Stimulated activated CD4-positive, alpha-beta T cell treated with anti-CD3 and anti-CD28 coated beads, Interleukin-12 subunit alpha, Interleukin-12 subunit beta, amount 100 ng/mL, for 4 hours (primary cell): ENCODE measurements at places on chromosomes 12 and 14.

GRCh38 chr12:54162741-54163140 is 26.0 kb downstream of the SMUG1 start:
- no peak for DNase-seq

DNA sequence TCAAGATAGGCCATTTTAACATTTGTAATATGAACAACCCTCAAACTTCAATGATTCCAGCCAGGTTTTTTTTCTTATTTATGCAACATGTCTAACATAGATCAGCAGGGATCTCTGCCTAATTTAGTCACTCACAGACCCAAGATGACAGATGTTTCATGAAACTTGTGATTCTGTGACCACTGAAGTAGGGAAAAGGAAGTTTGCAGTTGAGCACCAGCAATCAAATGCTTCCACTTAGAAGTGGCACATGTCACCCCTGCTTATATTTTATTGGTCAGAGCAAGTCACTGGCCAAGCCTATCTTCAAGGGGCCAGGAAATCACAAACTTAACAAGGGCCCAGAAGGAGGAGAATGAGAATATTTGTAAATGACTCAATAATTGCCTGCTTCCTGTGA is 150.6 kb downstream of the BCAT1 start:
- DNase-seq, result no peak

DNA sequence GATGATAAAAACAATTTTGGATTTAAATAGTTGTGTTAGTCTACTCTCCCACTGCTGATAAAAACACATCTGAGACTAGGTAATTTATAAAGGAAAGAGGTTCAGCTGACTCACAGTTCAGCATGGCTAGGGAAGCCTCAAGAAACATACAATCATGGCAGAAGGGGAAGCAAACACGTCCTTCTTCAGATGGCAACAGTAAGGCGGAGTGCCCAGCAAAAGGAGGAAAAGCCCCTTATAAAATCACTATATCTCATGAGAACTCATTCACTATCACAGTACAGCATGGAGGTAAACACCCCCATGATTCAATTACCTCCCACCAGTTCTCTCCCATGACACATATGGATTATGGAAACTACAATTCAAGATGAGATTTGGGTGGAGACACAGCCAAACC is 632.1 kb downstream of the SLC16A7 start:
- no peak for DNase-seq

DNA sequence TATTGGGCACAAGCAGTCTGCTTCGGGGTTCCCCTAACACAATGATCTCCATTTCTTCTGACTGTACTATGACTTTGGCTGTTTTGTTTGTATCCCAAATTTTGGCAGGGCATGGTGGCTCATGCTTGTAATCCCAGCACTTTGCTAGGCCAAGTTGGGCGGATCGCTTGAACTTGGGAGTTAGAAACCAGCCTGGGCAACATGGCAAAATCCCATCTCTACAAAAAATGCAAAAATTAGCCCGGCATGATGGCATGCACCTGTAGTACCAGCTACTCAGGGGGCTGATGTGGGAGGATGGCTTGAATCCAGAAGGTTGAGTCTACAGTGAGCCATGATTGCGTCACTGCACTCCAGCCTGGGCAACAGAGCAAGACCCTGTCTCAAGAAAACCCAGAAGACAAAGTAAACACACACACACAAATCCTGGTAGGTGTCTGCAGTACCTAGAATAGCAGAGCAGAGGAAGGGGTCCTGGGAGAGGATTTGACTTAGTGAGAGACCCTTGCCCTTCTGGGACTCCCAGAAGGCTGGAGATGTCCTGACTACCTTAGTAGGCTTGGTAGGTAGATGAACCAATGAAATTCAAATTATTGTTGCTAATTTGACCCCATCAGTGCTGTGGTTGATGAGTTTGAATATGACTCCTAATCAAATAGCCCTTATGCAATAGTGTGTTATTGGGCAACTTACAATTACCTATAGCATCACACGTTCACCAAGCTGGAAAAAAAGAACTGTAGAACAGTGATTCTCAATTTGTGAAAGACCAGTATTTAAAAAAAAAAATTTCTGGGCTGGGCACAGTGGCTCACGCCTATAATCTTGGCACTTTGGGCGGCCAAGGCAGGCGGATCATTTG is 6.8 kb upstream of the AEBP2 start:
- DNase-seq, result no peak

DNA sequence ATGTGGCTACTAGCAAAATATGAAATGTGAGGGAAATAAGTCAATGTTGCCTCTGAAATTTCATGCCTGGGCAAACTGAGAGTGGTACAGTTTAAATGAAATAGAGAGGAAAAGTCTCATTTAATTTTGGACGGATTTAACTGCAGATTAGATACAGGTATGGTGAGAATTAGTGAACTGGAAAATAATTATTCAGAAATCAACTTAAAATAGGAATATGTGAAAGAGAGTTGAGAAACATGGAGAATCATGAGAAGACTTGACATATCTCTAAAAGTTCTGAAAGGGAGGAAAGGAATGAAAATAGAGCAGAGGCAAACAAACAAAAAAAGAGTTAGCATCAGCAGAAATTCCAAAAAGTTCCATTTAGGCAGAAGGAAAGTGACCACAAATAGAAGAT is 33.5 kb upstream of the BMAL2 start:
- DNase-seq, result no peak

- DNase-seq, result no peak
These were observed 40.1 kb downstream of the FBXL14 start for GRCh38 chr12:1553987-1554982.

DNA sequence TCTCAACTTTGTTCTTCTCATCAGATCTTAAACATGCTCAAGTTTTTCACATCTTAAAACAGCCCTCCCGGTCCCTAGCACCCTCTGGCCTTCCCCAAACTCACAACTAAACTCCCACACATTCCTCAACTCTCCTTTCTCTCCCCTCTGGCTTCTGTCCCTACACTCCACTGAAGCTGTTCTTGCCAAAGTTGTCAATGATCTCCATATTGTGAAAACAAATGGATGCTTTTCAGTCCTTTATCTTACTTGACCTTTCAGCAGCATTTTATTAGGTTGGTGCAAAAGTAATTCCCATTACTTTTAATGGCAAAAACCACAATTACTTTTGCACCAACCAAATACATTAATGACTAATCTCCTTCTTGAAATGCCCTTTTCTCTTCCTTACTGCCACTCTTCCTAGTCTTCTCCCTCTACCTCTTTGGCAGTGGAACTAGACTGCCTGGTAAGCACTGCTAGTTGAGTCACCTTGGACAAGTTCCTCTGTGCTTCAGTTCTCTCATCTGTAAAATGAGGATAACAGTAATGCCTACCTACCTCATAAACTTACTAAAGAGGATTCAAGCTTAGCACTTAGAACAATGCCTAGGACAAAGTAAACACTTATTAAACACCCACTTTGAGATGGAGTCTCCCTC is 16.0 kb downstream of the CERS5 start:
- DNase-seq, result no peak

GRCh38 chr14:92389598-92390158 is 66.7 kb downstream of the SLC24A4 start:
- DNase-seq, result no peak

- DNase-seq, result no peak
These were observed 198.7 kb upstream of the DCN start for GRCh38 chr12:91381309-91381804.

DNA sequence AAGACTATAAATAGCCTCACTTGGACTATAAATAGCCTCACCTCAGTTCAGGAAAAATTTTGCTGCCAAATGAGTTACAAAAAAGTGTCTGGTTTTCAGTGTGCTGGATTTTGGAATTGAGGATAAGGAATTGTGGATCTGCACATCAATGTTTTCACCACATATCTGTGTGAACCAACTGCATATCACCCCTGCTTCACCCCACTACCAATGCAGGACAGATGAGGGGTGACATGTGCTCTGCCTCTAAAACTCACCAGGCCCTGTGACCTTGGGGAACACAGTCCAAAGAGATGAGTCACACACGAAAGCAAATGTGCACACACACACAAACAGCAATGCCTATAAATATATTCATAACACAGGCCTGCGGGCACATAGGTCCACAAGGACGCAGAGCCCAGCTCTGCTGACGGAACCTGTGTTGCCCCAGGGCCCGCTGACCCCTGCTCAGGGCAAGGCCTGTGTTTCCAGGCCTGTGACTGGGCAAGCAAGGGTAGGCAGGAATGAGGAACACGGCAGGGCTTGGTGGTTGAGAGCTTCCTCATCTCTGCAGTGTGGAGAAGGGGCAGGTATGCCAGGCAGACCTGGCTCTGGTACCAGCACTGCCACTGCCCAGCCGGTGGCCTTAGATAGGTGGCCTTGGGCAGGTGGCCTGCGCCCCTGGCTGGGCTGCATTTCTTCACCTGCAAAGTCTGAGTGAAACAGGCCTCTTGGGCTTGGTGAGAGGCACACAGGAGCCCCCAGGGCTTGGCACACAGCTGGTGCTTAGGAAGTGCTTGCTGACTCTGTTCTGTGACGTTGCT is 82.4 kb downstream of the ARL6IP4 start:
- no peak for DNase-seq

DNA sequence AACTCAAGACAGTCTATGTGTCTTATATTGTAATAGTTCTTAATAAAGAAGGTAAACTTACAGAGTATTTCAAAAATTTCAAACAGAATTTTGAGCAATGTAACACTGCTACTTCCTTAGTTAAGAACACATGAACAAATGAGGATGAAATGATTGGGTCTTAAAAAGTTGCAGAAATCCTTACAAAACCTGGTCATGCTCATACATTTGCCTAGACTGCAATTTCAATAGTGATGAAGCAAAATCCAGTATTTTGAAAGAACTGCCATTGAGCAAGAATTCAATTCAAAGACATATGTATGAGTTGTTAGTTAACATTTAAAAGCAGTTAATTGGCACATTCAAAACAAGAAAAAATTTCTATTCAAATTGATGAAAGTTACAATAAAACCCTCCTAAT is 17.8 kb upstream of the HIF1A start:
- no peak for DNase-seq

GRCh38 chr14:30355431-30355913 is 203.5 kb upstream of the G2E3 start:
- DNase-seq, result no peak

DNA sequence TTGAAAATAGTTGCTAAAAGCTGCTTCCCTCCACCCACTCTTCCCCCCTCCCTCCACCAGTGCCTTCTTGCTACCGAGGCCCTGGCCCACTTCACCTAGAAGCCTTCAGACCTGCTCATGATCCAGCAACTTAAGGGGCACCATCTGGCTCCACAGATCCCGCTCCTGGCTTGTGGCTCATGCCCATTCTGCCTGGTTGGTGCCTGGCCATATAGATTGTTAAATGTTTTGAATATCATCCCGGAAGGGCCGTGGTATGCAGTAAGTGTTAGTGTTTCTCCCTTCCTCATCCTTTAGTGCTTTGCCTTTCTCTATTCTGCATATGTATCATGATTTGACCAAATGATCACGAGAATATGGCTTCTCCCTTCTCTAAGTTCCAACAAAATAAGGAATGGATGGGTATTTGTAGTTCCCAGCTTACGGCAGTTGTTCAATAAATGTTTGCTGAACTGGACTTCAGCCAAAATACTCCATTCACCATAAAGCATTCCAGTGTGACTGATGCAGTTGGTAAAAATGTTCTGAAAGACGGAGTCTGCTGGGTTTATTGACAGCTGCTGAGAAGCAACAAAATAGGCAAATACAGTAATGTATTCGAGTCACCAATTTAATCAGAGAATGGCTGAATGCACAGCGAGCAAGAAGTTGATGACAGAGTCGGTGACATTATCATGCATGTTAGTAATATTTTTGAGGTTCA is 30.7 kb downstream of the GRIP1 start:
- no peak for DNase-seq
